Naive thymus-derived CD8-positive, alpha-beta T cell (primary cell): ENCODE measurements at places on chromosomes 5 and 9. TPM values are rescaled to one million over a fixed set of nuclear protein-coding genes. Genes with fewer than 3 reads are reported as not detected.

GRCh38 chr5:132425975-132426524 lies 56.5 kb downstream of the SLC22A5 start:
- no peak for DNase-seq

- DNase-seq, result no peak
These were observed 3.8 kb upstream of the FAM120A start for GRCh38 chr9:93447655-93448054.

GRCh38 chr5:9376363-9377117 lies 169.3 kb downstream of the SEMA5A start:
- no peak for DNase-seq

GRCh38 chr9:133892193-133892920 lies 99.8 kb downstream of the VAV2 start:
- DNase-seq, result no peak

GRCh38 chr9:134960701-134961181 lies 43.0 kb upstream of the FCN1 start:
- DNase-seq, result no peak

DNA sequence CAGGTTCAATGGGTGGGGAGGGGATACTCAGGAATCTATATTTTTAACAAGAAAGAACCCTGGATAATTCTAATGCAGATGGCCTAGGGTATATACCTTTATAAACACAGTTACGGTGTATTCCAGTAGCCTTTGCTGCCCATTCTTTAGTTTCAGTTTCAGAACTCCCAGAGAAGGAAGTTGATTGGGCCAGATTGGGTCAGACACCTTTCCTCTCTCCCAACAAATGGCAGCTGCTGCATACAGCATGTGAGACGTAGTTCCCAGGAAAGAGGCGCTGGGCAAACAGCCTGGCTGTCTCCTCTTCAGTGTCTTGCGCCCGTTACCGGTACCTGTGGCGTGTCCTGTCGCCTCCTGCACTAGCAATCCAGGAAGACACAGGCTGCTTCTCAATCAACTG lies 20.4 kb downstream of the ACO1 start:
- no peak for DNase-seq

GRCh38 chr5:131252824-131253171 lies 11.1 kb upstream of the CDC42SE2 start:
- DNase-seq, result peak; percentile 74

- no peak for DNase-seq
These were observed 146.5 kb downstream of the UNC13B start for GRCh38 chr9:35308316-35308715.

GRCh38 chr5:118228489-118228888 lies 759.9 kb downstream of the DTWD2 start:
- DNase-seq, result no peak

GRCh38 chr9:108972626-108973209 lies 38.5 kb downstream of the ABITRAM start:
- no peak for DNase-seq

DNA sequence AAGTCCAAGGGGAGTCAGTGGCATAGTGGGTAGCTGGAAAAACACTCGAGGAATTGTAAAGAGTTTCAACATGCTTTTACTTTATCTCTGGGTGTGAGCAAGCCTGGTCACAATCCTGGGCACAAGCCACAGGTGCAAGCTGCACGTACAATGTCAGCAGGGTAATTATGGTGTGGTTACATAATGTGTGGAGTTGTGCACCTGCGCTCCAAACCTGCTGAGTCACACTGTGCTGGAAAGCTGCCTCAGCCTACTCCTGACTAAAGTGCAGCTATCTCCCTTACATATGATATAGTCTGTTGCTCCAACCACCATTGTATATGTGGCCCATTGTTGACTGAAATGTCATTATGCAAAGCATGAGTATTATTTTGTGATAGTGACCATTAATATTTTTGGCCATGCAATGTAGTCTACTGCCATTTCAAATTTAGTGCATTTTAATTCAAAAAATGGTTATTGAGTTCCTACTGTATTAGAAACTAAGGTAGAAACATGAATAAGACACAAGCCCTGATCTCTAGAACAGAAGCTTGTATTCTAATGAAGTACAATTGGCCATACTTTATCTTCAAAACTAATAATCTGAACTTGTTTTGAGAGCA lies 160.9 kb upstream of the SLC30A5 start:
- DNase-seq, result peak; percentile 21

DNA sequence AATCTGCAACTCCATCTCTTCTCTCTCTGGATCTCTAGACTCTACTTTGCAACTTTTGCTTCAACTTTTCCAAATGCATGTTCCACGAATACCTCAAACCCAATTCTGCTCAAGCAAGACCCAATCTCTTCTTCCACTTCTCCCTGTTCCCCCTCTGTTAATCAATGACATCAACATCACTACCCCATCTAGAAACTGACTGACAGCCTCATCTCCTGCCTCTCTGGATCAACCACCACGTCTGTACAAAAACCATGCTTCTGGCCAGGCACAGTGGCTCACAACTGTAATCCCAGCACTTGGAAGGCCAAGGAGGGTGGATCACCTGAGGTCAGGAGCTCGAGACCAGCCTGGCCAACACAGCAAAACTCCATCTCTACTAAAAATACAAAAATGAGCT lies 12.2 kb downstream of the GLDC start:
- no peak for DNase-seq

Gene CBY3
- polyA plus RNA-seq, result 0.62 TPM

Gene FOXD4L3
- not detected for polyA plus RNA-seq

Gene ARL14EPL
- not detected for polyA plus RNA-seq

Gene CCNO
- polyA plus RNA-seq, result not detected

Gene GPR21
- polyA plus RNA-seq, result not detected

Gene CCDC192
- not detected for polyA plus RNA-seq

Gene IL5
- not detected for polyA plus RNA-seq

Gene HTR4
- polyA plus RNA-seq, result not detected
